ENCODE measurements at places on chromosomes 13 and 19.

- no peak for DNase-seq
These were observed 9.4 kb downstream of the NUMBL start for GRCh38 chr19:40681039-40681438.

- DNase-seq, result no peak
These were observed 3.0 kb downstream of the LENG1 start for GRCh38 chr19:54156490-54156889.

- DNase-seq, result no peak
These were observed 45.3 kb downstream of the ZNF136 start for GRCh38 chr19:12208221-12208620.

DNA sequence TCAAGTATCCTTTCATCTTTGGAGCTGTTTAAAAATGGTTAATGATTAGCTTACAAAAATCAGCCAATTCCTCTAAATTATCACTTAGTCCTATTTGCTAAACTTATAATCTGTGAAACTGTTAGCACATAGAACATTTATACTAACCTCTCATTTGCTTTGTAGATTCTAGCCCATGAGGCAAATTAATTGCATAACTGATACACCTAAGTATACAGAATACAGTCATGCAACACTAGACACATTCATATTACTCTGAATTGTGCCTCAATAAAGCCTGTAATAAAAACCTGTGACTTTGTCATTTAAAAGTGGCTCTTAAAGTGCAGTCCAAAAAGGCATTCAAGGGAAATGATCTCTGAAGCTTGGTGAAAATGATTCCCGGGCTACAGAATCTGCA, 21.0 kb downstream of the SERPINE3 start:
- DNase-seq, result no peak

- DNase-seq, result peak; percentile 72
These were observed at the start of gene ZNF845 for GRCh38 chr19:53333463-53334449. TSS of gene ZNF845 (plus strand) at chr19:53333749. CDS start at chr19:53341308, 7,559 bp downstream.

DNA sequence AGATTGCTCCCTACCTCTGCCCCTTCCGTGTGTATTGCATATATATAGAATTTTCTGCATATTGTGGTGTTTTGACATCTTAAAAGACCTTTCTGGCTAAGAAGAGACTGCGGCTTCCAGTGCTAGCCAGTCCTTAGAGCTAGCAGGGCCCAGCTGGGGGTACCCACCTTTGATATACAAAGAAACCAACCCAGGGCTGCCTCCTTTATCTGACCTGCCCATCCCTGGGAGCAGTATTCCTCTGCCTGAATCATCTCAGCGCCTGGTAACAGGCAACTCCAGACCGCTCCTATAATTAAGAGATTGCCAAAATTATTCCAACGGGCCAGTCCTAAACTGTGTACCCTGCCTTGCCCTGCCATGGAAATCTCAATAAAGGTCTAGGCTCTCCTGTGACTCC, 186.3 kb upstream of the RNF113B start:
- no peak for DNase-seq

DNA sequence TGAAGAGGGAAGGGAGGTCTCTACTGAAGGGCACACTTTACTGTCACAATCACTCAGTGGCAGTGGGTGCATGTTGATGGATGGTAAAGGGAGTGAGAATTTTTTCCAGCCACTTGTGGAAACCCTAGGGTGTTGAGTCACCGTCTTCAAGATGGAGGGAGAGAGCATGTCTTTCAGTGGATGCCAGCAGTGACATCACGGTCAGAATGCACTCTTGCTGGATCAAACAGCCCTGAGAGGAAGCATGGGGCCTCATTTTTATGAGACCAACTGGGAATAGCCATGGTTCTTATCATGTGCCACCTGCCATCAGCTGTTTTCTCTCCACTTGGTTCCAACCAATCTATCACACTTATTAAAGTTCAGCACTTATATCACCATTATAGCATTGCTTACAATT, 182.5 kb downstream of the KCNRG start:
- DNase-seq, result no peak

- DNase-seq, result no peak
These were observed 12.3 kb downstream of the CIB3 start for GRCh38 chr19:16160943-16161560.

All from pulmonary artery endothelial cell (primary cell).